ENCODE measurements at places on chromosomes 4 and X.

DNA sequence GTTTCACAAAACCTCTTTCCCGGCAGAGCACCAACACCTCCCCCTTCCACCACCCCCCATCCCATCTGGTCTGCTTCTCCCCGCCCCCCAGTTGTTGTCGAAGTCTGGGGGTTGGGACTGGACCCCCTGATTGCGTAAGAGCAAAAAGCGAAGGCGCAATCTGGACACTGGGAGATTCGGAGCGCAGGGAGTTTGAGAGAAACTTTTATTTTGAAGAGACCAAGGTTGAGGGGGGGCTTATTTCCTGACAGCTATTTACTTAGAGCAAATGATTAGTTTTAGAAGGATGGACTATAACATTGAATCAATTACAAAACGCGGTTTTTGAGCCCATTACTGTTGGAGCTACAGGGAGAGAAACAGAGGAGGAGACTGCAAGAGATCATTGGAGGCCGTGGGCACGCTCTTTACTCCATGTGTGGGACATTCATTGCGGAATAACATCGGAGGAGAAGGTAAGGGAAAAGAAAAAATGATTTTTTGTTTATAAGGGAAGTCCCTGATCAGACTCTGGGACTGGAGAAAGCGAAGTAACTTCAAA is at the start of gene PDGFRA:
Gene PDGFRA (plus strand): TSS at position 333 of the 541 bp plus-strand sequence. CDS start 29,476 bp downstream, outside the sequence.
- DNase-seq = no peak

DNA sequence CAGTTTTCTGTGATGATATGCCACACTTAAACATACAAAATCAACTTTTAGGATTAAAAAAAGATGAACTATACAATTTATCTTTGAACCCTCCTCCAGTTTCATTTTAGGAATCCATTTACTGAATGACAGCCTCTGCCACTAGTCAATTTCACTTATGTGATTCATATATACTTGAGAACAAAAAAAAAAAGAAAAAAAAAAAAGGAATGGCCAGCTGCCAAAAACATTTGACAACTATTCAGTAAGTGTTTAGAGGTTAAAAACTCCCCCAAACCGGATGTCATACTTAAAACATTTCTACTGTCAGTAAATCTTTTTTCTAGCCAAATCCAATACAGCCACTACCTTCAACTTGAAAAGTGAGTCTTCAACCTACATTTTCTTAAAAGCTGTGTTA is 266.7 kb upstream of the MAGEB2 start:
- DNase-seq = no peak

DNA sequence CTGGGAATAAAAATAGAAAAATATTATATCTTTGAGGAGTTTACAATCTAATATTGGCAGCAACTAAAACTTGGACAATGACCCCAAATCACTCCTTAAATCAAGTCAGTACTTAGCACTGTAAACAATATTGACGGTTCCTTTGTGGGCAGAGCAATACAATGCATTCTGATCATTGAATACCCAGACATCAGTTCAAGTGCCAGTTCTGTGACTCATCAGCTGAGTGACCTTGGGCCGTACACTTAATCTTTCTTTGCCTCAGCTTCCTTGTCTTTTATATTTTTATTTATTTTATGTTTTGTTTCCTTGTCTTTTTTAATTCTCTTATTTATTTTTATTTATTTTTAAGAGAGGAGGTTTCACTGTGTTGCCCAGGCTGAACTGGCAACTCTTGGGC is 112.2 kb upstream of the ANXA3 start:
- DNase-seq = no peak

- DNase-seq = no peak
Observed at GRCh38 chr4:26812049-26812714, 48.5 kb upstream of the STIM2 start.

GRCh38 chr4:118173126-118173525 is 138.8 kb downstream of the NDST3 start:
- DNase-seq = no peak
